ENCODE measurements at places on chromosomes 1 and 21. TPM values are rescaled to one million over a fixed set of nuclear protein-coding genes. Genes with fewer than 3 reads are reported as not detected.

DNA sequence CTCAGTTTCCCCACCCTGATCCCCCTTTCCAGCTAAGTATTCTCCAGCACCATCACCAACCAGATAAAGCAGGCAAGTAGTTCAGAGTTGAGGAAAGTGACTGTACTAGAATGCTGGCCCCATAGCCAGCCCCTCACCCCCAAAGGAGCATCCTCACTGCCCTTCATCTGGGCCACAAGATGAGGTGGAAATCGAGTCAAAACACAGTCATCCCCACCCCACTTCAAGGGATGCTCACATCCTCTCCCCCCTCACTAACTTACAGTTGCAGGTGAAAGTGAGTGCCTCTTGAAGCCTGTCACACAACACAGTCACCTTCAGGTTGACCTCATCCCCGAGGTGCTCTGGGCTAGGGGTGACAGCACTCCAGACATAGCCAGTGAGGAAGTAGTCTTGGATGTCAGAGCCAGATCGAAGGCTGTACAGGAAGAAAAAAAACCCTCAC, 30.4 kb downstream of the PIK3C2B start:
- no peak for DNase-seq

- no peak for DNase-seq
These were observed 15.1 kb downstream of the NFASC start for GRCh38 chr1:204885790-204886189.

GRCh38 chr1:181356505-181357340, 126.6 kb upstream of the CACNA1E start:
- DNase-seq = no peak

DNA sequence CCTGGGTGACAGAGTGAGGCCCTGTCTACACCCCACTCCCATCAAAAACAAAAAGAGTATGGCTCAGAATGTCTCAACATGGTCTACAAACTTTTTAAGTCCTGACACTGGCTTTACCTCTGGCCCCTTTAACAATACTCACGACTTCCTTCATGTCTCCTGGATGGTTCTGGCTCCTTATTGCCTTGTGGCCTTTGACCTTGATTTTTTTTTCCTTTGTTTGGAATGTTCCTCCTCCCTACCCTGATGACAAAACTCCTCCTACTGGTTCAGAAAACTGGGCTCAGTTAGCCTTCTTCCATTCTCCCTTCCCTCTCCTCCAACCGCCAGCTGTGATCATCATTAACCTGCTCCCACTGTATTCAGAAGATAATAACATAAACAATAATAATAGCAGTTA, 4.6 kb upstream of the SOAT1 start:
- DNase-seq = no peak

ZYG11A gene
- 0.64 TPM for total RNA-seq

PRR9 gene
- not detected for total RNA-seq
